Chondrocyte (in vitro differentiated cells): ENCODE measurements at places on chromosomes 1 and 21. TPM values are rescaled to one million over a fixed set of nuclear protein-coding genes. Genes with fewer than 3 reads are reported as not detected.

KRTAP8-1 gene
- total RNA-seq = not detected in 3 replicates

GRCh38 chr1:143611159-143611558, 360.6 kb downstream of the FAM72C start:
- DNase-seq = no peak

- DNase-seq = no peak
Measured at GRCh38 chr21:33488936-33489335, 2.6 kb downstream of the DNAJC28 start.

- DNase-seq = no peak
Measured at GRCh38 chr1:55089683-55090082, 50.3 kb downstream of the PCSK9 start.

GRCh38 chr21:41102281-41102680, 65.7 kb upstream of the BACE2 start:
- DNase-seq = no peak

GRCh38 chr1:86226204-86226603, 69.6 kb upstream of the COL24A1 start:
- DNase-seq = no peak

LAMB3 gene
- 5.5 to 6.5 TPM (median 6.3 TPM) in 3 replicates for total RNA-seq

DNA sequence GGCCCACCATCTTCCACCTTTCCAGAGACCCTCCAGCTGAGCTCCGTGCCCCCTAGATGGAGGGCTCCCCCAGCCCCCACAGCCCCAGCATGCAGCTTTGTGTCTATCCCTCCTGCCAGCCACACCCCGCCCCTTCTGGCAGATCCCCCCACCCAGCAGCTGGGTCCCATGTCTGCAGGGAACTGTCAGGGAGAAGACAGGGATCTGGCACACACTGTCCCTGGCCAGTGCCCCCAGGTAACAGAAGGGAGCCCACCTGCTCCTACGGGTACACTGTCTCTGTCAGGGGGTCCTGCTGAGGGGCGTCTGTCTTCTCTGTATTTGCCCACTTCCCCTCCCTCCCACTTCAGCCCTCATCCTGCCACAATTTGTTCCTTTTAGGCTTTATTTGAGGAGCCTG, 11.2 kb upstream of the KIF21B start:
- no peak for DNase-seq

TMEM183A gene
- 51.4 to 59.1 TPM (median 55.5 TPM) in 3 replicates for total RNA-seq

GRCh38 chr1:94118471-94118870, 2.5 kb downstream of the ABCA4 start:
- no peak for DNase-seq

NBPF6 gene
- total RNA-seq = not detected in 3 replicates

DNA sequence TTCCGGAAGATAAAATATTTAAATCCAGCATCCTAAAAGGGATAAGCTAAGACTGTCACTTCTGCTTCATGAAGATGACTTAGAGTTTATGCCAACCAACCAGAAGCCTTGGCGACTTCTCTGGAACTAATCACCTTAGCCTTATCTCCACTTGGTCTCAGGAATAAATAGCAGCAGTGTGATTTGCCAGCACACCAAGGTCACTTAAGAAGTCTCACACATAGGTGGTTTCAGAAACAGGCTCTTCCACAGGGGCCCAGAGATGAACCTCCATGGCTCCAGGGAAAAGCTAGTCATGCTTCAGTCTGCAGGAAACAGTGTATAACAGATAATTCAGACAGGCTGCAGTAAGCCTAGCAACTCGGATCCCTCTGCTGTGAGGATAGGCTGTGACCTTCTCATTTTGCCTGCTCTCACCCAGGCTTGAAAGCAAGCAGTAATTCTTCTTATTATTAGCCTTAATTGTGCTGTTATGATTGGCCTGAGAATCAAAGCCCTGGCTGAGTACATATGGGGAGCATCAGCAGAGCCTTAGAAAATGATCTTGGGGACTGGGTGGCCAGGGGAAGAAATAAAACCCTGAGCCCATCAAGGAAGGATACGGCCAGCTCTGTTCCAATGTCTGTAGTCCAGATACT, 84.7 kb downstream of the WLS start:
- no peak for DNase-seq

DNA sequence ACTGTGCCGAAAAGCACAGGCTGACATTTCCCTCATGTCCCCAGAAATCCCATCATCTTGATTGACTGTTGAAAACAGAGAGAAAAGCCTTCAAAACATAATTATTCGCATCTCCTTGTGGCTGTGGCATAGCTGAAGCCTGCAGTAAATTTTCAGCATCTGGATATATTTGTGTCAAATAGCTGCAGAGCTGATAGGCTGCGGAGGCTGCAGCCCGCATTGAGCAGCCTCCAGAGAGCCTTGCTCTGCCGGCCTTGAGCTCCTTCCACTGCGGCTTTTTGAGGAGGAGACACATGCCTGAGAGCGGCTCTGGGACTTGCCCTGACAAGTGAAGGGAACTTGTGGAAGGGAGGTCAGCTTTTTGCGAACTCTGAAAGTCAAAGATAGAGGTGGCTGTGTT, 144.7 kb downstream of the RYR2 start:
- no peak for DNase-seq

- peak; percentile 64 for DNase-seq
Measured at GRCh38 chr21:46115441-46116188, 17.7 kb downstream of the COL6A2 start.

TIMM17A gene
- 62.5 to 69.6 TPM (median 68.5 TPM) in 3 replicates for total RNA-seq

GRCh38 chr1:48996311-48996710, 219.6 kb upstream of the BEND5 start:
- no peak for DNase-seq

GRCh38 chr1:153534925-153535241, 908 bp downstream of the S100A6 start:
- DNase-seq = no peak

ABCA4 gene
- 0.22 to 0.63 TPM (median 0.26 TPM) in 3 replicates for total RNA-seq

CYP4B1 gene
- not detected in 3 replicates for total RNA-seq

RBM11 gene
- not detected in 3 replicates for total RNA-seq
